Esophagus muscularis mucosa (tissue), 4 donors: ENCODE measurements at places on chromosomes 1 and 21.

DNA sequence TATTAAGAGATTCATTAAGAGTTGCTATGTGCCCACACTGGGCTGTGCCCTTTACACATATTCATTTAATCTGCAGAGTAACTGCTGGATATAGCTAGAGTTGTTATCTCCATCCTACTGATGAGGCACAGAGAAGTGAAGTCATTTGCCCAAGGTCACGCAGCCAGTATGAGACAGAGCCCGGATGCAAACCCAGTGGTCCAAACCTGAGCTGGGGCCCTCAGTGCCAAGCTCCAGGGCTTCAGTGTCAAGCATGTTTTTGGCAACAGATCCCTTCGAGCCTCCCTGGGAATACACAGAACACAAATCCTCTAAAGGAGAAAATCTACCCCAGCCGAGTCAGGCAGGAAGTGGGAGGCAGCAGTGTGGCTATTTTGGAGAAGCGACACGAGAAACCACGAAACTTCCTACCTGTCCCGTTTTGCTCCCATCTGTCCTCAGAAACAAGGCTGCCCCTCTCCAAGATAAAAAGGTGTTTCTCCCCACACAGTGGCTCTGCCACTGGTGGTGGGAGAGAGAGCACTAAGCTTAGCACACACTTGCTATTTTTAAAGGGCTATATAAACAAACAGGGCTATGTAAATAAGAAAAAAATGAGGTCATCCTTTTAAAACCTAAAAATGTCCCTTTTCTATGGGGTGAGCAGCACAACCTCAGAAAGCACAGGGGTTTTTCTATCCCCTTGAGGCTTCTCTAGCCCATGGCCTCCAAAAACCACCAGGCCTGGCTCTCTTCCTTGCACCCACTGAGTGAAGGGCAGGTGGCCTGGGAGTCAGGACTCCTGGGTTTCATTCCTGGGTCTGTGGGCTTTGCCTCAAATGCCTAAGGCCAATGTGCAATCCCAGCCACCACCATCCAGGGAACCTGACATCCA, 138.6 kb upstream of the EDN2 start:
- H3K4me1 ChIP-seq, result peaks cover 28% of the 10 kb centered on the region
- peak; percentile 64 for DNase-seq
- no peaks in the 10 kb centered on the region for H3K27me3 ChIP-seq

DNA sequence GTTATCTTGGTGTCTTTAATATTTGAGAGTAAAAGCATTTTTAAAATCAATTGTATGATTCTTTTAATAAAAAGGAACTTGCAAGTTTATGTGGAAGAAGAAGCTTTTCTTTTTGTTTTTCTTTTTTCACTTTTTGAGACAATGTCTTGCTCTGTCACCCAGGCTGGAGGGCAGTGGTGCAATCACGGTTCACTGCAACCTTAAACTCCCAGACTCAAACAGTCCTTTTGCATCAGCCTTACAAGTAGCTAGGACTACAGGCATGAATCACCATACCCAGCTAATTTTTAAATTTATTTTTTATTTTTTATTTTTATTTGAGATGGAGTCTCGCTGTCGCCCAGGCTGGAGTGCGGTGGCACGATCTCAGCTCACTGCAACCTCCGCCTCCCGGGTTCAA, 34.1 kb downstream of the CMPK1 start:
- no peaks in the 10 kb centered on the region for H3K27me3 ChIP-seq
- peaks cover 44% of the 10 kb centered on the region for H3K36me3 ChIP-seq
- no peaks in the 10 kb centered on the region for H3K4me1 ChIP-seq

DNA sequence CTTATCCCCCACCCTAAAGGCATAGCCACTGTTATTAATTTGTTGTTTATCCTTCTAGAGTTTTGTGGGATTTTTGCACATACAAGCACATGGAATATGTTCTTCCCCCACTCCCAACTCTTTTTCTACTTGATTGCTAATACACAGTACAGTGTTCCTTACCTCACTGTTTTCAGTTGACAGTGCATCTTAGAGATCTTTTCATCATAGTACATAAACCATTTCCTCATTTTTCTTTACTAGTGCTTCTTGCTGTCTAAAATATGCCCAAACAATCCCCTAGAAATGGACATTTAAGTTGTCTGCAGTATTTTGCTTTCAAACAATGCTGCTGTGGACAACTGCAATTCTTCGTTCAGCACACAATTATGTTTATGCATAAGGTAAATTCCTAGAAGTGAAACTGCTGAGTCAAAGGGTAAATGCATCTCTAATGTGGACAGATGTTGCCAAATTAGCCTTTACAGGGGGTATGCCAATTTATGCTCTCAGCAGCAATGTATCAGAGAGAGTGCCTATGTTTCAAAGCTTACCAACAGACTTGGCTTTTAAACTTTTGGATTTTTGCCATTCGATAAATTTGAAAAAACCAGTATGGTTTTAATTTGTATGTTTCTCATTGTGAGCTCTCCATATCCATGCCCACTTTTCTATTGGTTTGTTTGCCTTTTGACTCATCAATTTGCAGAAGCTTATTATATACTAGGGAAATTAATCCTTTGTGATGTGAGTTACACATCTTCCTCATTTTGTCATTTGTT, 132.6 kb downstream of the MRPS6 start:
- H3K36me3 ChIP-seq, result no peaks in the 10 kb centered on the region
- no peaks in the 10 kb centered on the region for H3K27me3 ChIP-seq
- no peak overlapping the region for H3K4me3 ChIP-seq

DNA sequence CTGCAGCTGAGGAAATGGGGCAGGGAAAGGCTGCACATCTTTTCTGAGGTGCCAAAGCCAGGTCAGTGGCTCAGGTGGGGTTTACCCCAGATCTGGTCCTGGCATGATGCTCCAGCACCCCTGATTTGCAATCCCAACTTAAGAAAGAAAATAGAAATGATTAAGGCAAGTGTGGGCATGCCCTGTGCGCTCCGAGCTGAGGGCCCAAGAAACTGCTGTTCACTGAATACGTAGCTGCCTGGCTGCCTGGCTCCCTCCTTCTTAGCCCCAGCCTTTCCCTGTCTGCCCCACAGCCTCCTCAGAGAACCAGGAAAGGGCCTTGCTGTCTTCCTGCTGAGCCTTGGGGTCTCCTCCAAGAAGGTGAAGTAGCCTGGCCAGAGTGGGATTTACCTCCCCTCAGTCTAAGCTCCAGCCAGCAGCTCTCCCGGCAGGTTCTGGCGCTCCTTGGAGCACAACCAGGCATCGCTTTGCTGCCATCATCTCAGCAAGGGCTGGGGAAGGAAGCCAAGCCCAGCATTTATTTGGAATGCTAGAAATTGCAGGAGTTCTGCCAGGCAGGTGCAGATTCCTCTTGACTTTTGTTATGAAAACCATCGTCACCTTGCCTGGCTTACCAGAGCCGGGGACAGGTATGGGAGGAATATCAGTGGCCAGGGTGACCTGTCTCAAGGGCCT, 51.3 kb upstream of the SELENON start:
- no peak overlapping the region for H3K4me3 ChIP-seq
- DNase-seq, result no peak
- peaks cover 37% of the 10 kb centered on the region for H3K4me1 ChIP-seq
- peaks cover 13% of the 10 kb centered on the region for H3K36me3 ChIP-seq

DNA sequence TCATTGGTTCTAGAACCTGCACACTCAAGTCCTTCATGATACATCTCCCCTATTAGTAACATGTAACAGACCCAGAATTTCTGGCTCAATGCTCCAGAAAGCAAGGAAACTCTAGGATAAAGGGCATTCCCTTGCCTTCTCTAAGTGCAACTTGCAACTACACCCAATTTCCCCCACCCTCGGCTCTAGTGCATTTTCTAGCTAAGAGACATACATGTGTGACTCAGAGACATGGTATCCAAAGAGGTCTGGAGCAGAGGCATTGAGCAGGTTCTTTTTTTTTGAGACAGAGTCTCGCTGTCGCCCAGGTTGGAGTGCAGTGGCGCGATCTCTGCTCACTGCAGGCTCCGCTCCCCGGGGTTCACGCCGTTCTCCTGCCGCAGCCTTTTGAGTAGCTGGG, 132.9 kb downstream of the ZC3H11B start:
- H3K4me1 ChIP-seq, result no peaks in the 10 kb centered on the region
- no peak for DNase-seq

GRCh38 chr1:240004086-240004749, 87.5 kb upstream of the FMN2 start:
- H3K4me1 ChIP-seq, result no peaks in the 10 kb centered on the region
- no peak overlapping the region for H3K4me3 ChIP-seq
- no peaks in the 10 kb centered on the region for H3K36me3 ChIP-seq

GRCh38 chr1:3067301-3067670, 1.7 kb upstream of the PRDM16 start:
- DNase-seq, result no peak
- H3K4me1 ChIP-seq, result peaks cover 69% of the 10 kb centered on the region
- H3K27me3 ChIP-seq, result peaks cover 94% of the 10 kb centered on the region
- peak overlapping the region; percentile 77 for H3K4me3 ChIP-seq
- no peak overlapping the region for H3K27ac ChIP-seq
- no peaks in the 10 kb centered on the region for H3K36me3 ChIP-seq

DNA sequence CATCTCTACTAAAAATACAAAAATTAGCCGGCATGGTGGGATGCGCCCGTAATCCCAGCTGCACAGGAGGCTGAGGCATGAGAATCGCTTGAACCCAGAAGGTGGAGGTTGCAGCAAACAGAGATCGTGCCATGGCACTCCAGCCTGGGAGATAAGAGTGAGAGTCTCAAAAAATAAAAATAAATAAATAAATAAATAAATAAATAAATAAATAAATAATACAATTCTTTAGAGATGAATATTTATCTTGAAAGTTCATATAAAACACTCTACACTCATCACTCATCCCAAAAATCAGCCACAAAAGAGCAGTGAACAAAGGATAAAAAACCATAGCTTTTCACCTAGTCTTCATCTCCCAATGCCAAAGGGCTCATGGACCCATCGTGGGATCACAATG, 162.2 kb upstream of the C8B start:
- no peaks in the 10 kb centered on the region for H3K36me3 ChIP-seq
- H3K27me3 ChIP-seq, result no peaks in the 10 kb centered on the region
- H3K4me1 ChIP-seq, result no peaks in the 10 kb centered on the region
- H3K27ac ChIP-seq, result no peak overlapping the region

DNA sequence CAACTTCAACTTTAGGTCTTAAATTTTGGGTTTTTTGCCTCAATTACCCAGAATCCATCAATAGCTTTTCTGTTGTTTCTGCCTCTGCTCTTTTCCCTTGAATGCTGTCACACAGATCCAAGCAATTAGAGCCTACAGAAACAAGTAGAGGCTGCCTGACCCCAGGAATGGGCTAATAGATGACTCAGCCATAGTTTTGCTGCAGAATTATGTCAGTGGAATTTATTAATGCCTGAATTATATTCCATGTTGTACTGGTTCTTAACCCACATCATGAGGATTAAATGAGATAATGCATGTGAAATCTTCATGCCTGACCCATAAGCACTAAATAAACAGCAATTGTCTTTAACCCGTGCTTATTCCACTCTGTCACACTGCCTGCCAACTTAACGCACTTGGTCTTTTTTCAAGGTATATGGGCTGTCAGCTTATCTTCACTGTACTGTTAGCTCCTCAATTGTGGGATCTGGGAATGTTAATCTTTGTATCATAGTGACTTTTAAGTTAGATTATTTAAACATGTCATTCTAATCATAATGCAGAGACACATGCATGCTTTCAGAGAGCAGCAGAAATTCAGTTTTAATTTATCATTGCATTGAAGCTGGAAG, 213.3 kb downstream of the ROR1 start:
- no peaks in the 10 kb centered on the region for H3K4me1 ChIP-seq
- H3K27me3 ChIP-seq, result no peaks in the 10 kb centered on the region
- no peak for DNase-seq
